Naive thymus-derived CD4-positive, alpha-beta T cell (primary cell): ENCODE measurements at places on chromosomes 4 and X. TPM values are rescaled to one million over a fixed set of nuclear protein-coding genes. Genes with fewer than 3 reads are reported as not detected.

GRCh38 chrX:103608306-103608963 is 672 bp downstream of the TCEAL3 start:
- no peak for DNase-seq

DNA sequence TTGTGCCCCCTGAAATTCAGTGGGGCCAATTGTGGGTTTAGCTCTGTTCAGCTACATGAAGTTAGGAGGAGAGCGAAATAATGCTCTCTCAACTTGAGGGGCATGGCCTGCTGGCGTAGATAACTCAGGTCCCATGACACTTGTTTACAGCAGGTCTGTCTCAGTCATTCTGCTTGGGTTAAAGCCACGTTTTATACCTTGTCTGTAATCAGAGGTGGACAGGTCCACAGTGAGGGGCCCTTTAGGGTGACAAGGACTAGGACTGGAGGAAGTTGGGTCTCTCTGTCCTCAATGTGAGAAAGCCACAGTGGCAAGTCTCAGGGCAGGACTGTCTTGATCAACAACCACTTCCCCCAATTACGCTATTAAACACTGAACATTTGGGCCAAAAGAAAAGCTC is 49.0 kb downstream of the PDHA1 start:
- no peak for DNase-seq

GRCh38 chr4:69951602-69952001 is 13.9 kb downstream of the CSN2 start:
- DNase-seq, result no peak

- DNase-seq, result no peak
These were observed 105.8 kb upstream of the EGFL6 start for GRCh38 chrX:13463608-13464007.

GRCh38 chrX:45110494-45110893 is 90.2 kb downstream of the DIPK2B start:
- no peak for DNase-seq

DNA sequence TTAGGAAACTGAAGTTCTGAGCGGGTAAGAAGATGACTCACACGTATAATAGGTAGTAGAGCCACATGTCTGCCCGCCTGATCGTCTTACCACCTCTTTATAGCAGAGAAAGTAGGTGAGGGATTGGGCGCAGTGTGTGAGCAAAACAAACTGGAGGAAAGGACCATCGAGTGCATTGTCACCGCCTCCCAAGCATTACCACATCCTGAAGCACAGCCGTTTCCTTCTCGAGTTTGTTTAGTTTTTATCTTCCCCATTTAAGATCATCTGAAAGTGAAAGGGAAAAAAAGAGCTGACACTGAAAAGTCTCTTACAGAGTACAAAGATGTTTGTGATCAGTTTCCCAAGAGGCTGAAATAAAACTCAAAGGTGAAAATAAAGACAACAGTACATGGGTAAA is 14.8 kb downstream of the PDK3 start:
- peak; percentile 80 for DNase-seq

- DNase-seq, result no peak
These were observed 30.3 kb upstream of the GLRB start for GRCh38 chr4:157045507-157046127.

GRCh38 chr4:174041555-174042105 is 241.8 kb downstream of the FBXO8 start:
- DNase-seq, result no peak

GRCh38 chr4:76513482-76513881 is 78.5 kb downstream of the SHROOM3 start:
- DNase-seq, result no peak

GRCh38 chr4:108080747-108081146 is 88.0 kb downstream of the LEF1 start:
- peak; percentile 84 for DNase-seq

DNA sequence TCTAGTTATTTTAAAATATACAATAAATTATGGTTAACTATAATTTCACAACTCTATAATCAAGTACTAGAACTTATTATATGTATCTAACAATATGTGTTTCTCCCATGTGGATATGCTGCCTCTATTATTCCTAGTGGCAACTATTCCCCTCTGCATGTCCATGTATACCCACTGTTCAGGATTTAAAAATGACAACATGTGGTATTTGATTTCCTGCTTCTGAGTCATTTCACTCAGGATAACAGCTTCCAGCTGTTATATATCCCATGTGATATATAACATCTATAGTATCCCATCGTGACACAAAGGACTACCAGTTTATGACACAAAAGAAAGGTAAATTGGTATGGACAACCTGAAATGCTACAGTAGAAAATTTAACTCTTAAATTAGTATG is 167.4 kb upstream of the TACR3 start:
- DNase-seq, result no peak

- DNase-seq, result no peak
These were observed 10.0 kb upstream of the LNX1 start for GRCh38 chr4:53601251-53601764.

- DNase-seq, result no peak
These were observed 7.7 kb downstream of the GPR173 start for GRCh38 chrX:53056292-53056691.

- DNase-seq, result no peak
These were observed 5.2 kb upstream of the GK2 start for GRCh38 chr4:79413032-79413885.

- no peak for DNase-seq
These were observed 45.4 kb upstream of the TRPC5OS start for GRCh38 chrX:111830571-111830970.

- DNase-seq, result no peak
These were observed 255.8 kb downstream of the UNC5C start for GRCh38 chr4:95293014-95293413.

DNA sequence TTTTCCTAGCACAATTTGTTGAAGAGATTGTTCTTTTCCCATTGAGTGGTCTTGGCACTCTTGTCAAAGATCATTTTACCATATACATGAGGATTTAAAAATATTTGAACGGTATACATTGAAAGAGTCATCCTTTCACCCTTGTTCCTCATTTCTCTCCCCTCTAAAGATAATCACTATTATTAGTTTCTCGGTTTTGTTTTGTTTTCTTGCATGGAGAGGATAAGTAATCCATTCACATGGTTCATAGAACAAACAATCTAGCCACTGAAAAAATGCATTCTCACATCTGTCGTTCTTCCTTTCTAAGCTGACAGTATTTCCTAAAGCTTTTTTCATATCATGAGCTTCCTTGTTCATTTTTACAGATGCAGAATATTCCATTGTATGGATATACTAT is 39.2 kb upstream of the MSMO1 start:
- DNase-seq, result no peak

- no peak for DNase-seq
These were observed 19.9 kb upstream of the KLHL8 start for GRCh38 chr4:87240341-87240740.

DNA sequence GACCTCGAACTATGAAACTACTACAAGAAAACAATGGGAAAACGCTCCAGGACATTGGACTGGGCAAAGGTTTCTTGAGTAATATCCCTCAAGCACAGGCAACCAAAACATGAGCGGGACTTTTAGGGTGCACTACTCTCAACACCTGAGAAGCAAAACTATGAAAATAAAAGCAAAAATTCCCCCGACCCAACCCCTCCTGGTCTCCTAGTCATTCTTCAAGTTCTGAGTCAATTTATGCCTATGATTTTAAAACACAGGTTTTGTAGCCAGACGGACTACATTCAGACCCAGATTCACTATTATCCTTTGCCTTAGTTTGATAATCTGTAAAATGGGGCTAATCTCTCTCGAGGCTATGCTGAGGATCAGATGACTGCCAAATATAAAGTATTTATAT is 97.0 kb downstream of the SOWAHB start:
- no peak for DNase-seq

DNA sequence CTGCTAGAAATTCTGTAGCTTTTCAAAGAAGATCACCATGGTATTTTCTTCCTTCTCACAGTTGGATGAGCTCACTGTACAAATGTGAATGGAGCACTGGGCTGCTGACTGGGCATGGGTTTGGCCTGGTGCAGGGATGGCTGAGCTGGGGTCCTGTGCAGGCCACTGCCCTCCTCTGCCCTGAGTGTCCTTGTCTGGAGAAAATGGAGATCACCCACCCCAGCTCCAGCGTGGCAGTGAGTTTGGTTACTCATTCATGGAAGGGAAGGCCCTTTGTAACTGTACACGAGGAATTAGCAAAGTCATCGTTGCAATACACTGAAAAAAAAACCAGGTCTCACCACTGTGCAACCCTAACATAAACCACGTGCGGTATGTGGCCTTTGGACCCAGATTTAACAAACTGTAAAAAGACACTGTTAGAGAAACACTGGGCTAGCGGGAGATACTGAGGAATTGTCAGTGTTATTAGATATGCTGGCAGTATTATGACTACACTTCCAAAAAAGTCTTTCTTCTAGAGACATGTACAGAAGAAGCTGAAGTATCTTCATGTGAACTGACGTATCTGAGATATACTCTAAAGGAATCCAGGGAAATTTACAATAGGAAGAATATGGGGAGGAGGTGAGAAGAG is 16.1 kb upstream of the TBC1D14 start:
- DNase-seq, result no peak

- DNase-seq, result no peak
These were observed 142.3 kb downstream of the ARHGAP24 start for GRCh38 chr4:85617202-85617601.

- no peak for DNase-seq
These were observed 85.0 kb downstream of the CLNK start for GRCh38 chr4:10599574-10599973.

- no peak for DNase-seq
These were observed 319.1 kb downstream of the PCDH19 start for GRCh38 chrX:100090931-100091330.

- no peak for DNase-seq
These were observed 52.3 kb upstream of the SMIM31 start for GRCh38 chr4:164701665-164702064.

DNA sequence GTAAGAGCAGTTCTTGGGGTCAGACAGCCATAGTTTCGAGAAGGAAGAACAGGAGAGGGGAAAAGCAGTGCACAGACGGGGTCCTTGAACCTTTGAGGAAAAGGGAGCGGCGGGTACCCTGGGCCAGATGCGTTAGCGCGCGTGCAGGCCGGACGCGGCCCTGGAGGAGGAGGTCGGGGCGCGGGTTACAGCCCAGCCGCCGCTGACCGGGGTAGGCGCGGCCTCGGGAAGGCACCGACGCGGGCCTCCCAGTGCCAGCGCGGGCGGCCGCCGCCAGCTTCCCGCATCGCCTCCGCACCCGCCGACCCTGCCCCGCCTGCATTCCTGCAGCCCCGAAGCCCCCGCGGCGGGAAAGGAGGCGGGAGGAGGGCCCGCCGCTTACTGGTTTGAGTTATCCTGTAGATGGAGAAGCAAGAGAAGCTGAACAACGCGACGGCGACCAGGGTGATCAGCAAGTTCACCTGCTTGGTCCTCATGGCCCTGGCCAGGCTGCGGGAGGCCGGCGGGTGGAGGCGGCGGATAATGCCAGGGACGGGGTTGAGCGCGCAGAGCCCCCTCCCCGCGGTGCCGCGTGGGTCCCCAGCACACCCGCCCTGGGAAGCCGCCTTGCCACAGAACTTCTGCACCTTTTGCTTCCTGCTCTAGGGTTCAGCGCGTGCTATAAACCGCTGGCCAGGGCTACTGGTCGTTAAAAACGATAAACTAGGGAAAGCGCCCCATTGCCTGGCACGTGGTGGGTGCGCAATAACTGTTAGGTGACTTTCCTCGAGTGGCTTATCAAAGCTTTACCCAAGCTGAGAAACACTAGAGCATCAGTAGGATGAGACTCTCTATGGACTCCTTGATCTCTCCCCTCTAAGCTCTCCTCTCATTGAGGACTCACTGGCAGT is at the start of gene MGAT4D:
Gene MGAT4D (minus strand): TSS at position 547 of the 890 bp plus-strand sequence. CDS start 71 bp downstream, at position 476.
- no peak for DNase-seq

DNA sequence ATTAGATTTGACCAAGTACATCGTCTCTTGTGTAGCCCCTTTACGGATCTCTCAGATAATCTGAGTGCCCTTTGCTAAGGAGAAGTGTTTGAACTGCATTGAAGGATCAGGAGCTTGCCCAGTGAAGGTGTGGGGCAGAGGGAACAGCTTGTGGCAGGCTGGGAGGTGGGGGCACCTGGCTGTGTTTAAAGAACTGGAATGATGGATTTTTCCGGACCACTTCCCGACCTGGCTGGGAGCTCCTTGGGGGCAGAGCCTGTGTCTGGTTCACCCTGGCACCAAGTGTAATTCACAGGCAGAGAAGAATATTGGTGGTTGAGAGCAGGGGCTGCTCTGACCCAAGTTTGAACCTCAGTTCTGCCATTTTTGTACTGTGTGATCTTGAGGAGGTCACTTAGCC is 18.5 kb downstream of the TBC1D14 start:
- DNase-seq, result no peak

GRCh38 chr4:25801594-25801993 is 61.2 kb downstream of the SEL1L3 start:
- DNase-seq, result no peak

- DNase-seq, result no peak
These were observed 29.3 kb downstream of the NPY1R start for GRCh38 chr4:163303069-163303468.

Gene HTN3
- not detected in 2 replicates for total RNA-seq

Gene TACR3
- total RNA-seq, result not detected

Gene PASD1
- total RNA-seq, result not detected

Gene SAGE1
- not detected for total RNA-seq

Gene CABS1
- total RNA-seq, result not detected

Gene BST1
- total RNA-seq, result 0.92 TPM

Gene DKK2
- total RNA-seq, result not detected

Gene GRPR
- total RNA-seq, result 0.16 TPM

Gene FAM184B
- not detected for total RNA-seq

Gene XAGE1A
- total RNA-seq, result not detected

Gene TFE3
- total RNA-seq, result 30.5 TPM

Gene SYTL4
- total RNA-seq, result not detected

Gene GPR143
- not detected in 2 replicates for total RNA-seq

Gene PI4K2B
- total RNA-seq, result 10.7 TPM

Gene IBSP
- not detected for total RNA-seq

Gene FREM3
- 0.03 and 0.07 TPM in 2 replicates for total RNA-seq
